ENCODE measurements at places on chromosomes 11 and 22.
A peak's percentile ranks its signal among the peaks of the same experiment; 100 is the strongest.

DNA sequence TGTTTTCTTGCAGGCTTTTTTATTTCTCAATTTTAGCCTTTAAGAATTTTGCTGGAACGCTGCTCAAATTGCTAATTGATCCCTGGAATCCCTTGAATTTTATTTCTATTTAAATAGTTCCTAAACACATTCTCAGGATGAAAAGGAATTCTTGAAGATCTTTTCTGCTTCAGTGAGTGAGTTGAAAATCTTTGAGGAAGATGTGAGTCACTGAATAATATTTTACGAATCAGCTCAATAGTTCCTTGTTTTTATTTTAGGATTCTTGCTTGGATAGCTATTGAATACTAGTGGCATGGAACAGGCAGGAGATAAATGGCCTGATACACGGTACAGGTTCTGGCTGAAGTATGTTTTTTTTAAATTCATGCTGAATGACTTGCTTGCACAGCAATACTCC lies 194.6 kb upstream of the CCDC90B start:
- DNase-seq, result no peak

DNA sequence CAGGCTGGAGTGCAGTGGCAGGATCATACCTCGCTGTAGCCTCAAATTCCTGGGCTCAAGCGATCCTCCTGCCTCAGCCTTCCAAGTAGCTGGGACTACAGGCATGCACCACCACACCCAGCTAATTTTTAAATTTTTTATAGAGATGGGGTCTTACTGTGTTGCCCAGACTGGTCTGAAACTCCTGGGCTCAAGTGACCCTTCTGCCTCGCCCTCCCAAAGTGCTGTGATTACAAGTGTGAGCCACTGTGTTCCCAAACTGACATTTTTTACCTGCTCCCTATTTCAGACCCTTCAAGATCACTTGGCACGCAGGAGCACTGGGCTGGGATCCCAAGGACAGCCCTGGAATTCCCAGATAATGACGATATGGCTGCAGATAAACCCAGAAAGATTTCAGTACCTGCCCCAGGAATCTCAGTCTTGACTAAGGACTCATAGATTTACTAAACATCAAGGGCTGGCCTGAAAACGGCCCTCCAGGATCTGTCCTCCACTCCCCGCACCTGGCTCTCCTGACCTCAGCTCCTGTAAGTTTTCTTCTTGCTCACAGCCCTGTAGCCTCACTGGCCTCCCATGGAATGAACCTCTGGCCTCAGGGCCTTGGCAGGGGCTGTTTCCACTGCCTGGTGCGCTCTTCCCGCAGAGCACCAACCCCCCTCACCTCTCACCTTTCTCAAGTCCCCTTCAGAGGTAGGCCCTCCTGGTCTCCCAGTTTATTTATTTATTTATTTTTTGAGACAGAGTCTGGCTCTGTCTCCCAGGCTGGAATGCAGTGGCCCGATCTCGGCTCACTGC lies 3.6 kb upstream of the CSNK1E start:
- no peak for DNase-seq

DNA sequence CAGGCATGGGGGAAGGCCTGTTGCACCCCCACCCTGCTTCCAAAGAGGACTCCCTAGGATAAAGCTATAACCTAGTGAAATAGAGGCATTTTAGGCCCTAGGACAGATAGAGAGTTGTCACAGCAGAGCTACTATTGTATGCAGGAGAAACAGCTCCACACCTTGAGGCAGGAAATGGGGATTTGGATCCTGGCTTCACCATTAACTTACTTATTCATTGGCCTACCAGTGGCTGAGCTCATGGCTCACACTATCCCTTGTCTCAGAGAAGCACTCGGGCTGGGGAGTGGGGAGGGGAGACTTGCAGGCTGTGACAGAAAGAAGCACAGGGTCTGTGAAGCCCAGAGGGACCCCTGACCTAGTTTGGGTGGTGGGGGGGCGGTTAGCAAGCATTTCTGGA lies 999 bp upstream of the PDE2A start:
- no peak for DNase-seq

- DNase-seq, result no peak
Observed at GRCh38 chr11:3188496-3189195, 23.5 kb upstream of the OSBPL5 start.

DNA sequence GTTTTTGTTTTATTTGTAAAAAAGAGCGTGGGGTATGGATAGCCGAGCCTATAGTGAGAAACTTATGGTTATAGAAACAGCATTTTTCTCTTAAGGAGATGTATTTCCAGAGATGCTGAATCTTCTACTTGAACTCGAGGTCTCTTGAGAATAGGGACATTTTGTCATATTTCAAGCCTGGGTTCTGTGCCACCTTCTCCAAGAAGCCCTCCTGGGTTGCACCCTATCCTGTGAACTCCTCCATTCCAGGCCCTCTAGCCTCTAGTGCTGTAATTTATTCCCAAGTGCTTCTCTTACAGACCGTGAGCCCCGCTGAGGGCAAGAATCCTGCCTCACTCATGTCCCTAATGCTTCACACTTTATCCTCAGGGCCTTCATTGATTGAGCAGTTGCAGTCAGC lies 108.6 kb downstream of the KIAA1671 start:
- no peak for DNase-seq

- peak; percentile 7 for DNase-seq
Observed at GRCh38 chr11:46711303-46711702, 7.7 kb upstream of the F2 start.

DNA sequence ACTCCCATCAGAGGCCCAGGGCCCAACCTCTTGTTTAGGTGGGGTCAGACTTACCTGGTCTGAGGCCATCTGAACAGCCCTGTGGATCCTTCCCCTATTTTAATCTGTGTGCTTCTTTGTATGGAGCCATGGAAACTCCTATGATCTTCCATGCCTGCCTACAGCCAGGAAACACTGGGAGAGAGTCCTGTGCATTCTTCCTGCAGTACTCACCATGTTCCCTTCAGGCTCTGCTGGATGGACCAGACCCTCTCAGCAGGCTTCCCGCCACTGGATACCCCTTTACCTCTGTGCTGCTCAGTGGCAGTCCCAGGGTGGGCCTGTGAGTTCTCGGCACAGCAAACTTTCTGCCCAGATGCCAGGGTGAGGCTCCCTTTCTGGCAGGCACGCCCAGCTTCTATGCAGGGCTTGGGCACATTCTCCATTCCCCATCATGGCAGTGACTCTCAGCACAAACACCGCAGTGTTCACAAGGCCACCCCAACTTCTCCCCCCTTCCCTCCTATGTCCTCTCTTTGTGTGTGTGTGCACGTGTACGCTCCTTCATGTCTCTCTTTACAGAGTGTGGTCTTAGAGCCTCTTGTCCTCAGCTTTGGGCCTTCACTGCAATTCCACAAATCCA lies 34.8 kb downstream of the NEU3 start:
- no peak for DNase-seq

DNA sequence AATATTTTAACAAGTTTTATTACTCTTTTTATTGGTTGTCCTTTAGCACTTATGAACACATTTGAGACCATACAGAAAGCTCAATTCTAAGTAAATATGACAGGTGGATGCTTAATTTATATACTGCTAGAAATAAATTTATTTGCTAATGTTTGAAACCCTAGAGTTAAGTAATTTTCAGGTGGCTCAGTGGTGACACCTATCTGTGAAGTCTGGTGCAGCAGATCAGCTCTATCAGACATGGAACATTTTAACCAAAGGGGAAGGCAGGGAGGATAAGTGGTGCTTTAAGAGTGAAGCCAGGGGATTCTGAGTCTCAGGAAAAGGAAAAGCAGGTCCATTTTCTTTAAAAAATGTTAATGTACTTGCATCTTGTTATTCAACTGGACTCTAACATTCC lies 175.8 kb downstream of the DSCAML1 start:
- no peak for DNase-seq

- no peak for DNase-seq
Observed at GRCh38 chr11:77125191-77125590, 2.9 kb upstream of the MYO7A start.

All from HCEC 1CT (cell line).